ENCODE measurements at places on chromosomes 4 and X. TPM values are rescaled to one million over a fixed set of nuclear protein-coding genes. Genes with fewer than 3 reads are reported as not detected.
A peak's percentile ranks its signal among the peaks of the same experiment; 100 is the strongest.

GRCh38 chr4:87030124-87030523 is 95.3 kb downstream of the AFF1 start:
- no peak for DNase-seq

GRCh38 chrX:18389966-18390365 is 35.4 kb upstream of the CDKL5 start:
- DNase-seq = no peak

DNA sequence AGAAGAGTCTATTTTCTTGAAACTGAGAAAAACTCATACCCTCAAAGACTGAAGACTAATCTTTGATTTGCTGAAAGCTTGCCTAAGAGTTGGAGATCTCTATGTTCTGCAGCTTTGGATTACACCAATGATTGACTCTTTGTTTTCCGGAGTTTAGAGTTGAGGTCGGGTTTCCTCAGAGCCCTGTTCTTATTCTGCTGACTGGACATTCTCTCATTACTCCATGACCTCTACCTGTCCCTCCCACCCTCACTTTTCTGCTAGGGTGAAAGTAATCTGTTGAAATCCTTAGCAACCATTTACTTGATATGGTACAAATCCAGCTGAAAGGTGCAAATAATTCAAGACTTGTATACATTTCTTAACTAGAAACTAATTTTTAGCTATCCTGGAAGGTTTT is 421.5 kb upstream of the FRG1 start:
- no peak for DNase-seq

BEX5 gene
- total RNA-seq = 2.9 TPM

DCAF12L2 gene
- total RNA-seq = not detected

DNA sequence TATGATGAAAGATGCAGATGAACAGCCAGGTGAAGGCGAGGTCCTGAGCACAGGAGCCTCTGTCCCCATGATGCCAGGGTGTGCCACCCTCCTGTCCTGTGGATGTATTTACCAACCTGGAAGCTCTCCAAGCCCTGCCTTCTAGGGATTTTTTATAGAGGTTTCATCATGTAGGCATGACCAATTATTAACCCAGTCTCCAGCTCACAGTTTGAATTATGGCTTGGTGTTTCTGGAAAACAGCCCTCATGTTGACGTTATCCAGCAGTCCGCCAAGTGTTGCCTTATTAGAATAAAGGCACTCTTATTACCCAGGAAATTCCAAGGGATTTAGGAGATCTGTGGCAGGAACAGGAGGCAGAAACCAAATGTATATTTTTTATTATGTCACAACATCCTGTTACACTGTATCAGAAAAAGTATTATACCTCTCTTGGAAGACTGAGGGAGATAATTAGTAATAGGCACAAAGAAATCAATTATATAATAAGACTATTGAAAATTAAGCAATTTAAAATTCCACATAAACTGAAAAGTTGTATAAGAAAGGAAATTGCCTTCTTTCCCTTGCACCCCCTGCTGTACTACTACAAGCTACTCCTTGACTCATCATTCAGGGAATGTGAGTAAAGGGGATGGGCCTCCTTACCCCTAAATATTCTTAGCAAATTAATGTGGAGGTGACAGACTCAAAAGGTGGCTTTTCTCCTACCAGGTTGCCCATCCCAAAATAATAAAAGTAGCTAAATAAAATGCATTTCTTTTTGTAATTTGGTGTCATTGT is 129.6 kb downstream of the ZNF330 start:
- peak; percentile 72 for DNase-seq

LDB2 gene
- 19.9 TPM for total RNA-seq

DNA sequence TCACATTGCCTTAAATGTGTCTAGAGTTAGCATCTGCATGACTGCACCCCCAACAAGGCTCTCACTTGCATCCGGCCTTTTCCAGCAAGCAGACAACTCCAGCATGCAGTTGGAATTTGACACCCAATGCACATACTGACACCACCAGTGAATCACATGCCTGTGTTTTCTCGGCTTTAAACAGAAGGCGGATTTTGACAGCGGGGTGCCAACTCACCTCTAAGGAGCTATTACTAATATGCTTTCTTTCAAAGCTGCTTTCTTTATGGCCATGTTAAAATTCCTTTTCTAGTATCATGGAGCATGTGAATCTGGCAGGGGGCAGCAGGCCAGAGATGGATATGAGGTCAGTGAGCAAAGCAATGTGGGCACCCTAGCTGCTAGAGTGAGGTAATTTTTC is 78.0 kb upstream of the CLNK start:
- no peak for DNase-seq

GRCh38 chr4:186806679-186807421 is 83.2 kb upstream of the FAT1 start:
- no peak for DNase-seq

- peak; percentile 73 for DNase-seq
Measured at GRCh38 chr4:170047771-170048354, 21.7 kb upstream of the MFAP3L start.

DNA sequence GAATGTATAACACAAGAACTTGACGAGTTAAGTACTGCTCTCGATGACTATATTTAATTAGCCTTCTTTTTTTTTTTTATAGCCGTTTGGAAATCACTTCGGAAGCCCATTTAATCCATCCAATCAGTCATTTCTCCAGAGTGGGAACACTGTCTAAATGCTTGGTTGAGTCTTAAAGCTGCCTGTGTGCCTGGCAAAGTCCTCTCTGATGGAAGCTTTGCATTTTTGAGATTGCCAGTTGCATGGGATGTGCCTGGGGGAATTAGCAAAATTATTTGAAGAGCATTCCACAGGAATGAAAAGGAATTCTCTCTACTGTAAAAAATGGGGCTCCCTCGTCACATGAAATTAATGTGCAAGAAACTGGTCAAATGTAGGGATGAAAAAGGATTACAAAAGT is 398.8 kb upstream of the RPS6KA3 start:
- DNase-seq = no peak
